ENCODE measurements at places on chromosomes 1 and 21.

- no peak for DNase-seq
Observed at GRCh38 chr1:200733907-200734306, 4.8 kb upstream of the CAMSAP2 start.

- no peak for DNase-seq
Observed at GRCh38 chr21:29102791-29103257, 27.6 kb upstream of the MAP3K7CL start.

- no peak for DNase-seq
Observed at GRCh38 chr1:172960019-172960418, 90.7 kb downstream of the TNFSF18 start.

DNA sequence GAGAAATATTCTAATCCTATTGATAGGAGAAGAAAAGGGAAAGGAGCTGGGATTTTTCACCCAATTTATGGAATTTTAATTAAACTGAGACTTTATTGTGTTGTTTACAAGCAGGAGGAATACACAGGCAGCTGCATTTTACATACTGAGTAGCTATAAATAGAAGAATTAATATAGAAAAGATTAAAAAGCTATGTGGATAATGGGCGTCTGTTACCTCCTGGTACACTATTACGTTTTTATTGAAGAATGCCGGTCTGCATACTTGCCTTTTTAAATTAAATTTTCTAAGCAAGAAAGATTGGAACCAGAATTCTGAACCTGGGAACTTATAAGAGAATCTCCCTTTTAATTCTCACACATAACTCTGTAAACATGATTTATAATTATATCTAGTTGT, 52.1 kb upstream of the CACHD1 start:
- no peak for DNase-seq

GRCh38 chr1:2928366-2929325, 92.6 kb upstream of the ACTRT2 start:
- DNase-seq: peak; percentile 1

GRCh38 chr1:200006711-200007110, 20.8 kb upstream of the NR5A2 start:
- no peak for DNase-seq

DNA sequence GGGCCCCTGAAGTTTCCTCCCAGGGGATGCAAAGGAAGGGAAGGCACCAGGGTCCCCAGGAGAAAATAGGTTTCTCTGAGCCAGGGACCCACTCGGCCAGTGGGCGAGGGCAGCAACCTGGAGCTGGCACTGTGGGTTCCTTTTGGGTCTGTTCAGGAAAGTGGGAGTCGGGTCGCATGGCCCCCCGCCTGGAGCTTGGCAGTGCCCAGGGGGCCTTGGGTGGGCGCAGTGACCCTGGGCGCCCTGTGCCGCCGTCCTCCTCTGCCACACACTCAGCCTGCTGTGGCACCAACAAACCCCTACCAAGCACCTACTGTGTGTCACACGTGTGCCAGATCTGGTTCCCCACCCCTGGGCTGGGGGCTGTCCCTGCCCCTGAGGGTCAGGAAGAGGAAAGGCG, 89.5 kb upstream of the ARHGEF16 start:
- DNase-seq: no peak

GRCh38 chr1:223829678-223830077, 16.1 kb downstream of the TP53BP2 start:
- DNase-seq: no peak

DNA sequence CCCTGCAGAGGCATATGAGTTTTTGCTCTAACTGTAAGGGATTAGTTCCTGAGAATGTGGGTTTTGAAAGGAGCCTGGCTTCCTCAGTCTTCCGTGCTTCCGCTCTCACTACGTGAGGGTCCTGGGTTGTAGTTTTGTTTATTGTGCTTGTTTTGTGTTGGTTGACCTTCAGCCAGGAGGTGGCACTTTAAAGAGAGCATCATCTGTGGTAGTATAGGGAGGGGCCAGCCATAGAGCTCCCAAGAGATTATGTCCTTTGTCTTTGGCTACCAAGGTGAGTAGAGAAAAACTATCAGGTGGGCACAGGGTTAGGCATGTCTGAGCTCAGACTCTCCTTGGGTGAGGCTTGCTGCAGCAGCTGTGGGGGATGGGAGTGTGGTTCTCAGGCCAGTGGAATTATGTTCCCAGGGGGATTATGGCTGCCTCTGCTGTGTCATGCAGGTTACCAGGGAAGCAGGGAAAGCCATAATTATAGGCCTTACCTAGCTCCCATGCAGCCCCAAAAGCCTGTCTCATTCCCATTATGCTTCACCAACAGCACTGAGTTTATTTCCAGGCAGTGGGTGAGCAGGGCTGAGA, 23.5 kb downstream of the CYP4B1 start:
- DNase-seq: no peak

DNA sequence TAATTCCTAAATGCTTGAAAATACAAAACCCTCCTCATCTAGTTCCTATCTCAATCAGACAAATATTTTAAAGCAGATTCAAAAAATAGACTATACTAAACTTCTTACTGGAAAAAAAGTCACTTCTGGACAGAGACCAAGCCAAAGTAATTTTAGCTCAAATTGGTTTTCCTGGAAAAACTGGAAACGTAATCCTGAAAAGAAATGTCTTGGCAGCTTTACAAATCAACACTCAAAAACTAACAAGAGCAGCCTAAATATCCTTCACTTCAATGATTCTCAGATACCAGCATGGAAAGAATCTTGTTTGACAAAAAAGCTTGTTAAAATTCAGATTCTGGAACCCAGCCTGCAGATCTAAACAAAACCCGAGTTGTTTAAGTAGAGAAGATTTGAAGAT, 9.1 kb upstream of the GPR88 start:
- DNase-seq: no peak

GRCh38 chr1:7942214-7942921, 1.7 kb upstream of the TNFRSF9 start:
- no peak for DNase-seq

- DNase-seq: no peak
Observed at GRCh38 chr1:201228011-201228983, 37.7 kb downstream of the IGFN1 start.

GRCh38 chr1:91761295-91761721, 124.6 kb downstream of the TGFBR3 start:
- DNase-seq: no peak

DNA sequence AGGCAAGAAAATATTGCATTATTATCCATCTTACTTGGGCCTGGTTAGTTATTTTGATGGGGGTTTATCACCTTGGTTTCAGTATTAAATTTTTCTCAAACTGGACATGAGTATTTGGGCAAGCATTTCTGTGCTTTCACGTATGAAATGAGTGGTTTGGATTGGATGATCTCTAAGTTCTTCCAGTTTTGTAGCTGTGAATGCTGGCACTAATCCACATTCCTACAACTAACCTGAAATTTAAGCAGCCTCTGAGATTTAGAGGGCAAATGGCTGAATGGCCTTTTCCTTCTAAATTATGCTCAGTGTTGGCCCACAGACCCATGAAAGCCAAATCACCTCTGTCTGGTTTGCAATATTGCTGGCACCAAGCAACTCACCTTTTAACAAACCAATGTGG, 475.0 kb upstream of the B3GALT2 start:
- no peak for DNase-seq

DNA sequence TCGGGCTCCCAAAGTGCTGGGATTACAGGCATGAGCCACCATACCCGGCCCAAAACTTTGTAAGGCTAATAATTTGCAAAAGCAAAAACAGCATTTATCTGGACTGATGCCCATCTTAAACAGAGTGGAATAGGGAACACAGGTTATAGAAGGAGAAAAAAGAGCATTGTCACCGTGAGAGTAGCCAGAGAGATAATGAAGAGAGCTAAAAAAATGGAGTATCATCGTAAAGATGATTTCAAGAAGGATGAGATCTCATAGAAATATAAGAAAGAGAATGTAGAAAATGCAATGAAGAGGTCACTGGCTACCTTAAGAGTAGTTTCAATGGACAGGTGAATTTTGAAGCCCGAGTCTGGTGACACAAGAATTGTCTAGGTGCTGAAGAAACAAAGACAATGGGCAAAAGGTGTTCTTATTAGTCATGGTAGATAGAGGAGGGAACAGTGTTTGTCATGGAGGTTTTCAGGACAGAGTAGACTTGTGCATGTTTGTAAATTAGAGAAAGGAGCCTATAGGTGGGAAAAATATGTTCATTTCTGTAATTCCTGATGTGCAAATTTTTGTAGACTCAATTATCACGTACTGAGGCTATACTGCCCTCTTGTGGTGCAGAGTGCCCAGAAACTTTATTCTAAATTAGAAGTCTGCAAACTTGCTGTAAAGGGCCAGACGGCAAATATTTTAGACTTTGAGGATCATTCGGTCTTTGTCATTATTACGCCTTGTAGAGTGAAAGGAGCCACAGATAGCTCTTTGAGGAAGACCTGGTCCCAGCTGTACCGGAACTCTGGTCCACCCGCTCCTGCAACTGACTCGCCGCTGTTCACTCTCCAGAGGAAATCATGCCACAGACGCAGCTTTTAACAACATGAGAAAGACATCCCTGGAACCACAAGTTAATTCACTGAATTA, 8.1 kb upstream of the TMEM183A start:
- DNase-seq: peak; percentile 7

GRCh38 chr1:59366346-59366745, 69.5 kb downstream of the FGGY start:
- no peak for DNase-seq

DNA sequence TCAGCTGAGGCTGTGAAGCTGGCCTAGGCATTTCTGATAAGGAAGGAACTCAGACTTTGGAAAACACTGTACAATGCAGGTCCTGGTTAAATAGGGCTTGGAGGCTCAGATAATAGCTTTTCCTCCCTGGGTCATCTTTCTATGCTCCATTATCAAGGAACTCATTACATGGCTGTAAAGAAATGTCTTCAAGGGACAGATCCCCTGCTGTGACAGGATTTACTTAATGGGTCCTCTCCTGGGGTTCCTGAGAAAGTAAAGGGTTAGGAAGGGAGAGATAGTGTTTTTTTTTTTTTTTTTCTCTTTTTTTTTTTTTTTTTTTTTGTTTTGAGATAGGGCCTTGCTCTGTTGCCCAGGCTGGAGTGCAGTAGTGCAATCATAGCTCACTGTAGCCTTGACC, 14.1 kb upstream of the SVBP start:
- DNase-seq: no peak

DNA sequence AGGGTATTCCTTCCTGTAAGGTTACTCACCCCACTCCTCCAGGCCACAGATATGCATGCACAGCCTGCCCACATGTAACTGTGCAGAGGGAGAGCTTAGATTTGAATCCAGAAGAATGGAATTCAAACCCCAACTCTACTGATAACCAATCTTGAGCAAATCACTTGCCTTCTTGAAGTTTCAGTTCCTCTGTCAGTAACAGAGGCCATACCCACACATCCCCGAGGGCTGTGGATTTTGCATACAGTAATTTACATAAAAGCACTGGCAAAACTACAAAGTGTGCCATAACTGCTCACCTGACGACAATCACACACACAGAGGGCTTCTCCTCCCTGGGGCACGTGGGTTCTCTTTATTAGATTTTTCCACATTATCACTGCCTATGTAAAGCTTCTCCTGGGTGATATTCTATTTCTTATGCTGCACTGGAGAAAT, 18.6 kb downstream of the CD247 start:
- DNase-seq: no peak

DNA sequence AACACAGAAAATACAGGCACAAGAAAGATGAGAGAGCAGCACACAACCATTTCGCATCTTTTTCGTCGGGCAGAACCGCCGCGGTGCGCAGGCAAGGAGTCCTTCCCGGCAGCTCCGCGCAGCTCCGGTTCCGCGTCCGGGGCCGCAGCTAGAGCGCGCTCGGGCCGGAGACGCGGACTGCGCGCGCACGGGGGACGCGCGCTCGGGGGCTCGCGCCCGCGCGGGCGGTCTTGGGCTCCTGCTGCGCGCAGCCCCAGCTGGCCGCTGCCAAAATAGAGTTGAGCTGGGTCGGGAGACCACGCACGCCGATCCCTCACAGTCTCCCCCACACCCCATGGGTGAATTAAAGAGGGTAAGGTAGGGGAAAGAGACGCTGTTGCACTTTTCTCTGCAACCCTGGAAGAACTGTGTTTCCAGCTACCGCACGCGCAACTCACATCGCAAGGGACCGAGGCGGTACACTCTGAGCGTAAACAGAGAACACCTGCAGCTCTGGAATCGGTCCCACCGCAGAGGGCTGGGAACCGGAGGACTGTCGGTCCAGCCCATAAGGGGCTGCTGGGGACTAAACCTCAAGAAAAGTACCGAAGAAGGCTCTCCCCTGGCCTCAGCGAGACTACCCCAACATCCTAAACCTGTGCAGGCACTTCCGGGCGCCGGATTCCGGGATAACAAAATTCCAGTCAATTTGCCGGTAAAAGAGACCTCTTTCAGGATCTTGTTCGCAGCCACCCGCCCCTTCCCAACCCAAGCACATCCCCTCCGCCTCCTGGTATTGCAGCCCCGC, 1.7 kb downstream of the NR5A2 start:
- no peak for DNase-seq

- no peak for DNase-seq
Observed at GRCh38 chr1:205546541-205546940, 42.1 kb downstream of the CDK18 start.

- no peak for DNase-seq
Observed at GRCh38 chr1:231485029-231485784, 43.3 kb upstream of the TSNAX start.
